Posterior vena cava (tissue), 2 donors: ENCODE measurements at places on chromosomes 5 and 9.

GRCh38 chr9:133118179-133118520 is 2.9 kb downstream of the RALGDS start:
- DNase-seq = no peak

GRCh38 chr5:6274846-6275543 is 103.4 kb downstream of the MED10 start:
- DNase-seq = no peak

GRCh38 chr5:131260895-131261294 is 3.0 kb upstream of the CDC42SE2 start:
- DNase-seq = no peak

- no peak for DNase-seq
Observed at GRCh38 chr5:59326596-59326995, 566.9 kb downstream of the PDE4D start.

GRCh38 chr5:9245071-9245470 is 300.8 kb downstream of the SEMA5A start:
- no peak for DNase-seq

- DNase-seq = no peak
Observed at GRCh38 chr9:110258690-110259091, 2.4 kb upstream of the TXN start.

DNA sequence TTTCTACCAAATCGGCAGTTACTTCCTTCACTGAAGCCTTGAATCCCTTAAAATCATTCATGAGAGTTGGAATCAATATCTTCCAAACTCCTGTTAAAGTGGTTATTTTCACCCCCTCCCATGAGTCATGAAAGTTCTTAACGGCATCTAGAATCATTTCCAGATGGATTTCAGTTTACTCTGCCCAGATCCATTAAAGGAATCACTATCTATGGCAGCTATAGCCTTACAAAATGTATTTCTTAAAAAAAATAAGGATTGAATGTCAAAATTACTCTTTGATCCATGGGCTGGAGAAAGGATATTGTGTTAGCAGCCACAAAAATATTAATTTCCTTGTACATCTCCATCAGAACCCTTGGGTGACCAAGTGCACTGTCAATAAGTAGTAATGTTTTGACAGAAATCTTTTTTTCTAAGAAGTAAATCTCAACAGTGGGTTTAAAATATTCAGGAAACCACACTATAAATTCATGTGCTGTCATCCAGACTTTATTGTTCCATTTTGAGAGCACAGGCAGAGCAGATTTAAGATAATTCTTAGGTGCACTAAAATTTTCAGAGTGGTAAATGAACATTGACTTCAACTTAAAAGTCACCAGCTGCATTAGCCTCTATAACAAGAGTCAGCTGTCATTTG is 767.7 kb downstream of the DTWD2 start:
- no peak for DNase-seq

DNA sequence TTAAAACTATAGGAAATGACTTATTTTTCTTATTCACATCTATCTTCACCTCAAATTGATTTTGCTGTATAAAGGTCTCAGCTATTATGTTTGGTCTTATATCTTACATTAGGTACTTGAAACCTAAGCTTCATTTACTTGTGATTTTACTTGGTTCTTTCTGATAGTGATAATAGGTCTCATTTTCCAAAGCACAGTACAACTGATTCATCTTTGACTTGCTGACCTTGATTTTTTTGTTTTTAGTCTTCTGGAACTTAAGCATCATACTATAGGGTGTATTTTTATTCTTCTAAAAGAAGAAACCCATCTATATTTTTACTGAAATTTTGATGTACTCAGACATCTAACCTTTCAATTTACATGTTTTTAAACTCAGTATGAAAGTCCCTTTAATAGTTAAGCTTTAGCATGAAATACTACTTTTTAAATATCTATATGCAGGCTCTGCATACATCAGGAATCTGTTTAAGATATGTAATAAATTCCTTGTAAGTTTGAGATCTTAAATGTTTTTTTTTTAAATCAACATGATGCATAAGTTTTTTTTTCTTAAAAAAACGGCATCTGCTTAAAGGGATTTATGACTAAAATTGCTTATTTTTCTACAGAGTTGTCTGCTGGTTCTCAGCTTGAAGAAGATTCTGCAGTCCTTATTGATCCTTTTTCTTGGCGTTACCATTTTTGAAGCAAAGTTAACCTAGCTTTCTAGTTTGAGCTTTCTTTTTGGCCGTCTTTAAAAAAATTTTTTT is 13.3 kb downstream of the MATR3 start:
- DNase-seq = no peak

DNA sequence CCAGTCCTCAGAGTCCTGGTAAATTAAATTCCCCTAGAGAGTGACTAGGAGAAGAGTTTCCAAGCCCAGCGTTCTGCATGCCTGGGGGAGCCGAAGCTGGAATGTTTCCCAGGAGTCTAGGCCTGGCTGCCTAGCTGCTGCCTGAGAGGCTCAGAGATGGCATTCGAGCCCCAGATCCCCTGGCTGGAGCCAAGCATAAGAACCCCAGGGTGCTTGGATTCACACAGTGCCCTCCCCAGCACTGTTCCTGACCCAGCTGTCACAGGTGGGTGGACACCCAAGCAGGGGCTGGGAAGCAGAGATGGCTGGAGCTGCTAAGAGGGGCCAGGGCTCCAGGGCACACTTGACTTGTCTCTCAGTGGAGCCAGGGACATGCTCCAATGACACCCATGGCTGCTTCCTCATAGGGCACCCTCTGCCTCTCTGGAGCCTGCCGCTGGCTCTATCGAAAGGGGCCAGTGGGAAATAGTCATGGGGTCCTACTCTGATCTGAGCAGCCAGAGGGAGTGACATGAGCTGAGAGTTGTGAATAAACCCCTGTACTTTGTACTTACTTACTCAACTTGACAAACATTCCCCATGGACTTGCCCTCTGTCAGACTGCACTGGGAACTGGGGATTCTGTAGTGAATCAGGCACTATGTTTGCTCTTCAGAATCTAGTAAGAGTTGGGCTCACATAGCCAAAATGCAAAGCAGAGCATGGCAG is 62.6 kb upstream of the XPA start:
- DNase-seq = no peak

GRCh38 chr5:19266791-19267190 is 721.2 kb downstream of the CDH18 start:
- DNase-seq = no peak

DNA sequence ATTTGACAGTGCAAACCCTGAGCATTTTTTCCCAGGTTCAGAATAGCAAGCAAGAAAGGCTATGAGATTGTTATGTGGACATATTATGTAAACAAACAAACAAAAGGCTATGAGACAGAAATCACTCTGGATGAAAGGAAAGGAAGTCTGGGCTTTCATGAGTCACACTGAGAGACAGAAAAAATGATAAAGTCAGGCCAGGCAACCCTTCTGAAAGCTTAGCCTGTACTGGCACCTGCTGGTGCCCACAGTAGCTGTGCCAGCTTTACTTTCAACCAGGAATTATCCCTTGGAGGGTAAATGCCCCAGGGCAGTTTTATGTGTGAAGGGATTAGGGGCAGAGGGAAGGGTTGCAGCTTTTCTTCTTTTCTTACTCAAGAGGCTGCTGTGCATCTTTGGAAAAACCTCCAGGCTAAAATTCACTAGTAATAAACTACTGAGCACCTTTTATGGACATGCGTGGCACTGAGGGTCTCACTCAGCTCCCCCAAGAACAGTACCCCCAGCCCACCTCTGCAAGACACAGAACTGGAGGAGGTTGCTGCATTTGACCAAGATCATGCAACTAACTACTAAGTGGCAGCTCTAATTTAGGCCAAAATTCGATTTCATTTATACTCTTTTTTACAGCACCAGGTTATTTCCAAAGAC is 41.7 kb downstream of the ACTL7B start:
- no peak for DNase-seq

DNA sequence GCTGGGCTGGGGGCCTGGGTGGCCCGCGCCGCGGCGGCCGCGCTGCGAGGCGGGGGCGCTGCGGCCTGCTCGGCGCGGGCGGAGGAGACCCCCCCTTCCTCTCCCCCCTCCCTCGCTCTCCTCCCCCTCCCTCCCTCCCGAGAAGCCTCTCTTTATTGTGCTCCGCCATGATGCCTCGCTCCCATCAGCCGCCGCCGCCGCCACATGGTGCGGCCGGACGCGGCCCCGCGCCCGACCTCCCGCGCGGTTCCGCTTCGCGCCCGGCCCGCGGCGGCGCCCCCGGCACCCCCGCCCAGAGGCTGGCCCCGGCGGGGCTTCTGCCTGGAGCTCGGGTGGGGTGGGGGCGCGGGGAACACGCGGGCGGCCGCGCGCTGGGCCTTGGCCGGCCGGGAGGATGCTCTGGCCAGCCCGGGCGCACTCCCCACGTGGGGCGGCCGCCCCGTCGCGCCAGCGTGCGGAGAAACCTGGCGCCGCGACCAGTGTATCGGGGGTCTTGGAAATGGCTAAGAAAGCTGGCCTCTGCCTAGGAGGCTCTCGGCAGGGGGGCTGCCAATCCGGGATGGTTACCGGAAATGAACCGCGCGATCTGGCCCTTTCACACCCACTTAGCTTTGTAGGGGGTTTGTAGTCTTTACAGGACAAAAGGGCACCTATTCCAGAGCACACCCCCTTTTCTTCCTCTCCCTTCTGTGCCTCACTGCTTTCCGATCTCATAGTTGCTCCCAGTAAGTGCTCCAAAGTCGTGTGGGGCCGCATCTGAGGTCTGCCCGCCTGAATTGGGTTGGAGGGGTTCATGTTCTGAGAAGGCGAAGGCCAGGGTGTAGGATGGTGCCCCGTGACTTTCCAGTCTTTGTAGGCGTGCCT is 1.0 kb downstream of the SET start:
- DNase-seq = peak; percentile 79

- DNase-seq = no peak
Observed at GRCh38 chr5:87268970-87269377, 1.3 kb downstream of the RASA1 start.

DNA sequence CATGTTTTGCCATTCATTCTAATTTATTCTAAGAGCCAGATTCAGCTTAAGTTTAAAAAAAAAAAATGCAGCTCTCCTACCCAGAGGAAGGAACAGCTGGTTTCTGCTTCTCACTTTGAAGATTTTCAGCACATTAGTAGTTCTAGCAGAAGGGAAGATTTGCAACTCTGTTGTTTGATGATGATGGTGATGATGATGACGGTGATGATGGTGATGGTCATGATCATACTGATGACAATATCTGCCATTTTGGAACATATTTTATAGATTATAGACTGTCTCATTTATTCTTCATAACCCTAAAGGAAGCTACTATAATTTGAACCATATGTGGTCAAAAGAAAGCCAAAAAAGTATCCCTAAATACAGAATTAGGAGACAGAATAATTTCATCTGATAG is 7.9 kb upstream of the MED10 start:
- no peak for DNase-seq

DNA sequence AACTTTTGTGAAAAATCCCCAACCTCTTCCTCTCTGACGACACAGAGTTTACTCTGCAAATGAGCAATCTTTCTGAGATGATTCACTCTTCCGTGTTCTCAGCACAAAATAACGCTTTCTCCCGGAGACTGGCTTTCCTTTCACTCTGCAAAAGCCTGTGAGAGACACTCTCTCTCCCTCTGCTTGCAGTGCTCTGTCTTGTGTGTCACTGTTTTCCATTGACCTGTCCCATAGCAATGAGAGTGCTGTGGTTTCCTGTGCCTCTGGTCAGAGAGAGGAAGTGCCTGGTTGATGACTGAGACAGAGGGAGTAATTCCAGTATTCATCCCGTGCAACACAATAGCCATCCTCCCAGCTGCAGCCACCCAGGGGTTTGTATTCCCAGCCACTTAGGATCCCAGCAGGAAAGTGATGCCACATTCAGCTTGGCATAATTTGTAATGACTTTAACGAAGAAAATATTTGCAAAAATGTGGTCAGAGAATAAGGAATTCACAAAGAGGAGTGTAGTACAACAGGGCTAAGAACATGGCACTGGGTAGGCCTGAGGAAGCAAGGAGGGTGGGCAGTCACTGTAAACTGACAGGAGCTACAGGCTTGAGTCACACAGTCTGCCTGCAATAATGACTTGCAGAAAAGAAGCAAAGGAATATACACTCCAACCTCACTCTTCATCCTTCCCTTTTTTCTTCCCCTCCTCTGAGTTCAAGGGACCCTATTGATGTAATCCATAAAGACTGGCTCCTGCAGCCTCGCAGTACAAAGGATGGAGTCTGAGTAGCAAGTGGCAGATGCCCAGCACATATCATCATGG is 463.5 kb upstream of the RGMB start:
- no peak for DNase-seq

- DNase-seq = peak; percentile 58
Observed at GRCh38 chr9:89756891-89757537, 152.2 kb downstream of the GADD45G start.

- DNase-seq = peak; percentile 93
Observed at GRCh38 chr5:76402886-76403765, at the start of gene IQGAP2. Gene IQGAP2 (plus strand): TSS chr5:76403285. CDS start chr5:76403546, 261 bp downstream.

DNA sequence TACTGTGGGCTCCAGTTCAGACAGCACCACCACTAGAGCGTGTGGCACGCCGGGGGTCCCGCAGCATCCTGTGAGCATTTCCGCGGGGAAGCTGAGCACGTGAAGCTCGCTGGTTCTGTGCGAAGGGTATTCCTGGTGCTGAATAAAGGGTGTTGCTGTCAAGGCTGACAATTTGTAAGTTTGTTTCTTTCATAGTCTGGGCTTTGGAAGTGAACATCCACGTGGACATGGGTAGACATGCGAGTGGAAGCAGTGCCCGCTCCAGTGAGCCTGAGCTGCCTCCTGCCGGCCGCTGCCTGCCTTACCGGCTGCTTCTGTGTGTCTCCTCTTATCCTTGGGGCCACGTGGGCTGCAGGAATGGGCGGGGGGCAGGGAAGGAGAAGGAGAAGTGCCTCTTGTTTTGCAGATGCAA is 14.7 kb downstream of the NDUFS6 start:
- DNase-seq = peak; percentile 60

DNA sequence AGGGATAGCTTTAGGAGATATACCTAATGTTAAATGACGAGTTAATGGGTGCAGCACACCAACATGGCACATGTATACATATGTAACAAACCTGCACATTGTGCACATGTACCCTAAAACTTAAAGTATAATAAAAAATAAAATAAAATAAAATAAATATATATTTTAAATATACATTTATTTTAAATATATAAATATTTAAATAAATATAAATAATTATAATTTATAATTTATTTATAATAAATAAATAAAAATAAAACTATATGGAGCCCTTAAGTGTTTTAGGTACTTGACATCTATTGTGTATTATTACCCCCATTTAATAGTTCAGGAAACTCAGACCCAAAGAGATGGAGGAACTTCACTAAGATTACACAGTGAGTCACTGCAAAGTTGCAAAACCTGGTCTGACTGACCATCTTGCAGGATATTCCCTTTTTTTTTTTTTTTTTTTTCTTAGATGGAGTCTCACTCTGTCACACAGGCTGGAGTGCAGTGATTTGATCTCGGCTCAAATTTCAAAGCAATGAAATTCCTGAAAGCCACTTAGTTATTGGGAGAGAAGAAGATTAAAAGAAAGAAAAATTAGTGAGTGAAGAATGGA is 5.8 kb upstream of the C5orf52 start:
- no peak for DNase-seq

- peak; percentile 75 for DNase-seq
Observed at GRCh38 chr9:130266236-130267098, 907 bp downstream of the HMCN2 start.

GRCh38 chr5:87770601-87771121 is 357.9 kb upstream of the CCNH start:
- no peak for DNase-seq

GRCh38 chr9:18296702-18297055 is 177.3 kb upstream of the ADAMTSL1 start:
- no peak for DNase-seq

GRCh38 chr5:56831773-56832172 is 16.4 kb downstream of the MAP3K1 start:
- DNase-seq = no peak
